ENCODE measurements at places on chromosomes 6 and 20.

DNA sequence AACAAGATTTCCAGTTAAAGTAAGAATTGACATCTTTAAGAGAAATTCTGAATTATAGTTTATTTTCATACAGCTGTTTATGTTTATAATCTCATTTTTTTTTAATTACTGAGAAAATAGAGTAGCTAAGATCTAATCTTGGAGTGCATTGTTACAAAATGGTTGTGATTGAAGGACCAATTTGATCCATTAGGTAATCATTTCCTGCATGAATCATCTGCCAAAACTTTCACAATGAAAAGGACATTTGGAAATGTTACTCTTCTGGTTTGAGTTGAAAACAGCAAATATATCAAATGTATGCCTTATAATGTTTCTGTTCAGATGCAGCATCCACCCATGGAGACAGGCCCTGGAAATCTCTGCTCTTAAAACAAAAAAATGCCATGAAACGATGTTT, 19.0 kb downstream of the TUBB2A start:
- H3K27ac ChIP-seq, result peak overlapping the region; percentile 53
- peaks cover 85% of the 10 kb centered on the region for H3K36me3 ChIP-seq
- DNase-seq, result no peak
- H3K4me3 ChIP-seq, result no peak overlapping the region
- no peaks in the 10 kb centered on the region for H3K4me1 ChIP-seq
- H3K27me3 ChIP-seq, result no peaks in the 10 kb centered on the region

DNA sequence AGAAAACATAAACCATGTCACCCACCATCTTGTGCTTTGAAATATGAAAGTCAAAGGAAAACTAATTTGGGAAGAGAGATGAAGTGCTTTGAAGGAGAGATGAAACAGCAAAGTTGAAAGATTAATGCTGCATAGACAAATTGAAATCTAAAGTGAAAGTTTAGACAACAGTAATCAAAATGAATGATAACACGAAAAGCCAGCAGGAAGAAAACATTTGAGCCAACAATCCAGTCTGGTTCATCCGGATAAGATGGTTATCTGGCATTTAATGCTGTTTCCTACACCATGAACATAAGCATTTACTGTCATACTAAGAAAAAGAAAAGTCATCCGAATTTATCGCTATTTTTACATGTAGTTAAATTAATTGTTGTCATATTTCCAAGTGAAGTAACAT, 595 bp downstream of the HAO1 start:
- no peaks in the 10 kb centered on the region for H3K36me3 ChIP-seq
- H3K27me3 ChIP-seq, result no peaks in the 10 kb centered on the region
- H3K4me1 ChIP-seq, result no peaks in the 10 kb centered on the region
- no peak for DNase-seq
- no peak overlapping the region for H3K4me3 ChIP-seq
- no peak overlapping the region for H3K27ac ChIP-seq

DNA sequence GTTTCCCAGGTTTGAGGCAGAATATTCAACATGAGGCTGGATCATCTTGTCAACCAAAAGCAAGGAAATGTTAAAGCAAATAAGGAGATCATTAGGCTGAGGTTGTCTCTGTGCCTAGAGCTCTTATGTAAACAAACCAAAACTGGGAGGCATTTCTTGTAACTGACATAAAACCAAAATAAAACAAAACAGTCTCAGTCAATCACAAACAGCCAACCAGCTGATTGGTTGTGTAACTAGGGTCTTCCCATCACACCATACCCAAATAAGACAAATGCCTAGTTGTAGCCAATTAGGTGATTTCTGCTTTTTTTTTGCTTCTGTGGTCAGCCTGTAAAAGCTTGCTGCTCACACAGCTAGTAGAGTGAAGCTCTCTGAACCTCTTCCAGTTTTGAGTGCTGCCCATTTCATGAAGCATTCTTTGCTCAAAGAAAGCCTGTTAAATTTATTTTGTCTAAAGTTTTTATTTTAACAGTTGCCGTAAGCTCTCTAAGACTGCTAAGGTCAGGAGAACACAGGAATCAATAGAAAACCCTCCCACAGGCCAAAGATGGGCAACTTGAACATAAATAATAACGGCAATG, 8.9 kb upstream of the FITM2 start:
- no peak for DNase-seq
- no peaks in the 10 kb centered on the region for H3K36me3 ChIP-seq

GRCh38 chr6:41451515-41452163, 94.5 kb upstream of the FOXP4 start:
- no peaks in the 10 kb centered on the region for H3K4me1 ChIP-seq
- H3K4me3 ChIP-seq, result no peak overlapping the region
- no peak for DNase-seq

- no peaks in the 10 kb centered on the region for H3K4me1 ChIP-seq
- no peak overlapping the region for H3K4me3 ChIP-seq
- H3K27me3 ChIP-seq, result no peaks in the 10 kb centered on the region
- no peak overlapping the region for H3K27ac ChIP-seq
- no peak for DNase-seq
Observed at GRCh38 chr6:91376686-91377085, 789.8 kb upstream of the MAP3K7 start.

DNA sequence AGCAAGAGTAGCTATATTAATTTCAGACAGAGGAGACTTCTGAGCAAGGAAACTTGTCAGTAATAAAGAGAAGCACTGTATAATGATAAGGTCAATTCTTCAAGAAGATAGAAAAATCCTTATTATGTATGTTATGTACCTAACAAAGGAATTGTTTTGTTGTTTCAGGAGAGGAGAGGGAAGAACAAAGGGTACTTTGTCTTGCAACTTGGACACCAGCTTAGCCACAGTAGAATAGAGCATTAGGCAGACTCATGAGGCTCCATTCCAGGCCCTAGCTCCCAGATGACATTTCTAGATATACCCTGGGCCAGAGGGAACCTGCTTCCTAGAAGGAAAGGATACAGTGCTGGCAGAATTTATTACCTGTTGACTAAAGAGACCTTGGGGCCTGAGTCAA, 6.5 kb upstream of the NUS1 start:
- no peaks in the 10 kb centered on the region for H3K36me3 ChIP-seq
- no peak for DNase-seq
- H3K4me3 ChIP-seq, result no peak overlapping the region
- H3K4me1 ChIP-seq, result no peaks in the 10 kb centered on the region
- no peaks in the 10 kb centered on the region for H3K27me3 ChIP-seq

DNA sequence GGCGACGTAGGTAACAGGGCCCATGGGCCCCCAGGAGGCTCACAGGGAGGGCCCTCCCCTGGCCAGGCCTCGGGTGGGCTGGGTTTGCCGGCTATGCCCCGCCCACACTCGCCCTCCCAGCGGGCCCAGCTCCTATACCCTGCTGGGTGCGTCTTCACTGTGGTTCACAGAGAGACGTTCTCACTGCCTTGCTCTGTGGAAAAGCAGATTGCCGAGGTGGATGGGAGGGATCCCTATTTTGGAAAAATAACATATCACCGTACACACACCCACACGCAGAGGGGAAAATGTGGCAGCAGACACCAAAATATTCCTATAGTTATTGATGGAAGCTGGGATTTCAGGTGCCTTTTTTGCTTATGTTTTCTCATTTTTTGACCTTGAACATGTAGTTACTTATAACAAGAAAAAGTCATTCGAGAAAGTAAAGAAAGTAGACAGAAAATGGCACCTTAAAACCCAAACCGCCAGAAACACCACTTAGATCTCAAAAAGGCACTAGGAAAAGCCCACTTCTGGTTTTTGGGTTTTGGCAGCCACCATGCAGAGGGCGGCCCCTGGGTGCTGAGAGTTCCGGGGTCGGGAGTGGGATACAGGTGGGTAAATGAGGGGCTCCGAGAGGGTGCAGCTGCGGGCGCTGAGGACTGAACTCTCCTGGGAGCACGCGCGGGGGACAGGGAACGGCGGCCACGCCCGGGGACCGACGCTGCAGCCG, 49.4 kb downstream of the TMEM242 start:
- no peaks in the 10 kb centered on the region for H3K4me1 ChIP-seq
- H3K27me3 ChIP-seq, result no peaks in the 10 kb centered on the region
- no peaks in the 10 kb centered on the region for H3K36me3 ChIP-seq
- H3K27ac ChIP-seq, result peak overlapping the region; percentile 84
- DNase-seq, result no peak

DNA sequence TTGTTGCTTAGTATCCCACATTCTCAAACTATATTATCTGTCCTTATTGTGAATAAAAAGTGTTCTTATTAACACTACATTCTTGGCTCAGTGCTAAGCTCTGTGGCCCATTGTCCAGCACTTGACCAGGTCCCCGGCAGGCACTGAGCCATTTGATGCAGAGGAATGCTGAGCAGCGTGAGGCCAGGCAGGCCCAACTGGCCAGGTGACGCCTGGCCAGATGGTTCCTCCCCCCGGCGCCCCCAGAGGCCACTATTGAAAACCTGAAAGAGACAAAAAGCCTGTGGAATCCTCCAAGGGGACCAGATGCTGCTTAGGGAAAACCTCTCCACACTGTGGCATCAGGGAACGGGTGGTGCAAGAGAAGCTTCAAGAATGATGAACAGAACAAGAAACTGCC, 597.5 kb upstream of the JAG1 start:
- H3K4me3 ChIP-seq, result no peak overlapping the region
- no peak overlapping the region for H3K27ac ChIP-seq
- no peaks in the 10 kb centered on the region for H3K36me3 ChIP-seq

DNA sequence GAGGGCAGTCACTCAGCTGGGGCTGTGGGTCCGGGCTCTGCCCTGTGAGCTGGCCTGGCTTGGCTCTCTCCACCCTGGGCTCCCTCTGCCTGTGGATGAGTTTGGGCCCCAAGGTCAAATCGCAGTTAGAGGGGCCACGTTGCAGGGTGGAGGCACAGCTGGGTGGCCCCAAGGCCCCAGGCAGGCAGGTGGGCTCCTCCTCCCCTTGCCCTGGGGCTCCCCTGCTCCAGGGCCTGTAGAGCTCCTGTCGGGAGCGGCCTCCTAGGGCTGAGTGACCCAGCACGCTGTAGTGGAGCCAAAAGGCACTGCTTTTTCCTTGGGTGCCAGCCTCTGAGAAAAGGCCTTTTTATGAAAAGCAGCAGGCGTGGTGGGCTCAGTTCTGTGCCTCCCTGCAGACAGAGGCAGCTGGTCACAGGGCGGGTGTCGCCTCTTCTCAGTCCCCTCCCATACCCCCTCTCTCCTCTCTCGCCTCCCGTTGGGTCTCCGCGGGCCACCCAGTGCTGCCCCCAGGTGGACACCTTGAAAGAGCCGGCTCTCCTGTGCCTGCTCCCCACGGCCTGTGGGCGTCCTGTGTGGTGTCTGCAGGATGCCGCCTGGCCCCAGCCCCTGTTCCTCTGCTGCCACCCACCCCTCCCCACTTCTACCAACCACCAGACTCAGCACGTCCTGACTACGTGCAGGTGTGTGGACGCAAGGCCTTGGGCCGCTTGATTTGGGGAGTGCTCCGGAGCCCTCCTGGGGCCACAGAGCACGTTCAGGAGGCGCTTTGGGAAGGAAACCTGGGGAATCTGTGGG, 13.2 kb downstream of the SS18L1 start:
- no peak overlapping the region for H3K4me3 ChIP-seq
- no peaks in the 10 kb centered on the region for H3K27me3 ChIP-seq
- H3K36me3 ChIP-seq, result no peaks in the 10 kb centered on the region
- peaks cover 13% of the 10 kb centered on the region for H3K4me1 ChIP-seq
- no peak overlapping the region for H3K27ac ChIP-seq
- DNase-seq, result peak; percentile 40

Measured in tibial nerve (tissue), 4 donors.